ENCODE measurements at places on chromosomes 11 and 22.

GRCh38 chr11:70769521-70769920 lies 371.2 kb downstream of the CTTN start:
- no peak for DNase-seq

- no peak for DNase-seq
Measured at GRCh38 chr11:65776196-65776595, 4.6 kb downstream of the AP5B1 start.

GRCh38 chr11:101296896-101297295 lies 167.3 kb upstream of the PGR start:
- no peak for DNase-seq

- DNase-seq = no peak
Measured at GRCh38 chr11:59555601-59556114, 44.3 kb downstream of the OR4D9 start.

- no peak for DNase-seq
Measured at GRCh38 chr11:10803676-10804075, 5.0 kb downstream of the EIF4G2 start.

GRCh38 chr11:71420455-71421241 lies 27.5 kb downstream of the DHCR7 start:
- DNase-seq = peak; percentile 23

DNA sequence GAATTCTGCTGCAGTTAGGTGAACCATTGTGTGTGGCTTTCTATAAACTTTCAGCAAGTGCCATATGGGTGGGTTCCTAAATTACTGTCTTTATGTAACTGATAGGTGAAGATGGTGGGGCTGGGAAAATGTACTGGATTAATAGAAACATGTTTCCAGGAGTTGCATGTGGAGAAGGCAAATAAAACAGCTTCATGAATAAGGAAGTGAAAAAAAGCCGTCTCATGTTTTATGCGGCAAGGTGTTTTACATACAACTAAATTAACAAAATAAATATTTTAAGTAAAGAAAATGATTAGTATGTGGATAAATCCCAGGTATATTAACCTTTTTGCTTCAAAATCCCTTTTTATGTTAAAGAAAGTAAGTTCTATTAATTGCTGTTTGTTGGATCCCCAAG lies 67.2 kb downstream of the EXT2 start:
- no peak for DNase-seq

- DNase-seq = peak; percentile 19
Measured at GRCh38 chr11:107999759-108000455, 8.8 kb upstream of the CUL5 start.

- no peak for DNase-seq
Measured at GRCh38 chr11:13944911-13945425, 17.6 kb upstream of the SPON1 start.

GRCh38 chr11:69104212-69104855 lies 51.4 kb upstream of the SMIM38 start:
- no peak for DNase-seq

DNA sequence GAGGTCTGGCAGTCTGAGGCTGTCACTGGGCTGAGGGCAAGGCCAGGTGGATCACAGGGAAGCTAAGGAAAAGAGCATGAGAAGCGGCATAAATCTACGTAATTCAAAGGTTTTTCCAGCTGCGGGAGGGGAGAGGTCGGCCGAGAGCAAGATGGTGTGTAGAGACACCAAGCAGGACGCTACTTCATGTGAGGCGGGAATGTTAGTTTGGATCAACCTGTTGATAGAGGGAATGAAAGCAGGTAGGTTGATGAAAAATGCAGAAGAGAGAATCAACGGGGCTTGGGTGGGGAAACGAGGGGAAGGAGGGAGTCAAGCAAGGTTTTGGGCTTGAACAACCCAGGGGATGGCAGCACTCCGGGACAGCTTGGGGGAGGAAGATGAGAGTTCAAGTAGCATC lies 2.9 kb downstream of the B3GNT6 start:
- no peak for DNase-seq

DNA sequence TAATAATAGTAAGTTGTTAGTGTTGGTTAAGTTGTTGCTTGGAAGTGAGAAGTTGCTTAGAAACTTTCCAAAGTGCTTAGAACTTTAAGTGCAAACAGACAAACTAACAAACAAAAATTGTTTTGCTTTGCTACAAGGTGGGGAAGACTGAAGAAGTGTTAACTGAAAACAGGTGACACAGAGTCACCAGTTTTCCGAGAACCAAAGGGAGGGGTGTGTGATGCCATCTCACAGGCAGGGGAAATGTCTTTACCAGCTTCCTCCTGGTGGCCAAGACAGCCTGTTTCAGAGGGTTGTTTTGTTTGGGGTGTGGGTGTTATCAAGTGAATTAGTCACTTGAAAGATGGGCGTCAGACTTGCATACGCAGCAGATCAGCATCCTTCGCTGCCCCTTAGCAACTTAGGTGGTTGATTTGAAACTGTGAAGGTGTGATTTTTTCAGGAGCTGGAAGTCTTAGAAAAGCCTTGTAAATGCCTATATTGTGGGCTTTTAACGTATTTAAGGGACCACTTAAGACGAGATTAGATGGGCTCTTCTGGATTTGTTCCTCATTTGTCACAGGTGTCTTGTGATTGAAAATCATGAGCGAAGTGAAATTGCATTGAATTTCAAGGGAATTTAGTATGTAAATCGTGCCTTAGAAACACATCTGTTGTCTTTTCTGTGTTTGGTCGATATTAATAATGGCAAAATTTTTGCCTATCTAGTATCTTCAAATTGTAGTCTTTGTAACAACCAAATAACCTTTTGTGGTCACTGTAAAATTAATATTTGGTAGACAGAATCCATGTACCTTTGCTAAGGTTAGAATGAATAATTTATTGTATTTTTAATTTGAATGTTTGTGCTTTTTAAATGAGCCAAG lies 2.7 kb downstream of the NEAT1 start:
- DNase-seq = peak; percentile 85

- no peak for DNase-seq
Measured at GRCh38 chr11:86058360-86058759, 10.5 kb downstream of the PICALM start.

- no peak for DNase-seq
Measured at GRCh38 chr11:24496736-24497725, at the start of gene LUZP2. TSS of gene LUZP2 (plus strand) at chr11:24497053.

DNA sequence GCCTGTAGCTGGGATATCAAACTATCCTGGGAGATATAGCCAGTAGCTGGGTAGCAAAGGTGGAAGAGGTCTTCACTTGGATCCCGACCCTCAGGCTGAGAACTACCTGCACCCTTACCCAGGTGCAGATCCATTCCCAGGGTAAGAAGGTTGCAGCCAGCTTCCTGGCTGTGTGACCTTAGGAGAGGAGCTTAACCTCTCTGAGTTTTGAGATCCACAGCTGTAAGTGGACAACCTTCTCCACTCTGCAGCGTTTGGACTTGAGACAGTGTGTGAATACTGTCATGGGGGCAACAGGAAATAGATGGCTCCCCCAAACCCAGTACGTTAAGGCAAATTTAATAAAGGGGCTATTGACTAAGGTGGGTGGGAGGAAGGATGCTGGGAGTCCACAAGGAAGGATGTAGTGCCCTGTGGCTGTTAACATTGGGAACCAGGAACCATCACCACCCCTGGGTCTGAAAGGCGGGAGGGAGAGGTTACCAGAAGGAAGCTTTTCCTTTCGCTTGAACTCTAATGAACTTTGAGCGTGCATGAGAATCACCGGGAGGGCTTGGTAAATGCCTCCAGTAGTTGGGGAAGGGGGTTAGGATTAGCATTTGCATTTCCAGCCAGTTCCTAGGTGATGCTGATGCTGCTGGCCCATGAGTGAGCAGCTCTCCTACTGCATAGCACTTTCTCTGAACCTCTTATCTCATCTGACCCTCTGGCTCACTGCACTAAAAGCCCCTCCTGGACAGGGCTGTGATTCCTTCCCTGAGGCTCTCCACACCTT lies 24.4 kb downstream of the SGSM1 start:
- DNase-seq = no peak

DNA sequence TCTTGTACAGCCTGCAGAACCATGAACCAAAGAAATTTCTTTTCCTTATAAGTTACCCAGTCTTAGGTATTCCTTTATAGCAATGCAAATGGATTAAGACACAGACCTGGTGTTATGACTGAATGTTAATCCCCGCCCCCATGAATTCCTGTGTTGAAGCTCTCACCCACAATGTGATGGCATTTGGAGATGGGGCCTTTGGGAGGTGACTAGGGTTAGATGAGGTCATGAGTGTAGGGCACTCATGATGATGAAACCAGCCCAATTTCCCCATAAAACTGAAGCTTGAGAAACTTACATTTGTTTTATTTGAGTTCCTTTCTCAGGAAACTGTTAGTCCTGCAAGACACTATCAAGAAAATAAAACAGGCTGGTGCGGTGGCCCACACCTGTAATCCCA lies 115.8 kb upstream of the THY1 start:
- DNase-seq = peak; percentile 9

DNA sequence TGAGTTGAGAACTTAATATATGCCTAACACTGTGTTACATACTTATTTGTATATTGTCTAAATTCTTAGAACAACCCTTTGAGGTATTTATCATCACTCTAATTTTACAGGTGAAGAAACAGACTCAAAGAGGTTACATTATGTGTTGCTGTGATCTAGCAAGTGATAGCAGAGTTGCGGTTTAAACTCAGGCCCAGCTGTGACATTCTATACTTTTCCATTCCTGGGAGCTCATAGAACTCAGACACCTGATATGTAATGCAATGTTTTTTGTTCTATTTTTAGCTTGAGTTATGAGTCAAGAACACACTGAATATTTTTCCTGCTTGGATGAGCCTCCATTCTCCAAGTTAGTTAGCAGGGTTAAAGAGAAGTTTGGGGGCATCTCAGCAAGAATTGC lies 449.7 kb upstream of the DDI1 start:
- DNase-seq = no peak

- DNase-seq = no peak
Measured at GRCh38 chr11:11570823-11571222, 51.0 kb downstream of the GALNT18 start.

DNA sequence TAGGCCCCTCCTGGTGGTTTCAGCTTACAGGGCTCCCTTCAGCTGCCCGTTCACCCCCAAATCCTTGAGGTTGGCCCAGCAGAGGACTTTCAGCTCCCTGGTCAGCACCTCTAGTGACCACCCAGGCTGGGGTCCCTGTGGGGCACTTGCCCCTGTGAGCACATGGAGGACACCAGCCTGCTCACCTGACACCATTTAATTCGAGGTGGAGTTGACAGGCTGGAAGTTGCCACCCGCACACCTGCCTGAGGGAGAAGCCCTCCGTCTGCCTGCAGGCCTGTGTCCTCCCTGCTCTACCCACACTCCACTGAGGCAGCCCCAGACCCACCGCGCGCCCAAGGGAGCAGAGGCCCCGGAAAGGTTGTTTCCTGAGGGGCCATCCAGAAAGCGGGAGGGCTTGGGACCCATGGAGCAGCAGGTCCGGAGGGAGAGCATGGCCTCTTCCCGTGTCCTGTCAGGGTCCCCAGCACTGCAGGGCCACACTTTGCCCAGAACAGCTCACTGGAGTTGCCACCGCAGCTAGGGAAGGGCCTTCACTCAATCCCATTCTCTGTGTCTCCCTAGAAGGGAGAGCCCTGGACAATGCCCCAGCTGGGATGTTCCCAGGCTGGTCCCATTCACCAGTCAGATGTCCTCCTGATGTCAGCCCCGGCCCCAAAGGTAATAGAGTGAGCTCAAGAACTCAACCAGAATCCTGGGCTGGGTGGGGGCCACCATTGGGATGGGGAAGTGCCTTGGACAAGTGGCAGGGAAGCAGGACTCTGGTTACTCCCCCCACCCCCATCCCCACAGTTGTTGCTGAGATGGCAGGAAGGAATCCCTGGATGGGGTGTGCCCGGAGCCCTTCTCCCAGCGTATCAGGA lies 82.4 kb downstream of the MED15 start:
- DNase-seq = no peak

GRCh38 chr11:45180848-45181192 lies 34.4 kb downstream of the PRDM11 start:
- peak; percentile 43 for DNase-seq

DNA sequence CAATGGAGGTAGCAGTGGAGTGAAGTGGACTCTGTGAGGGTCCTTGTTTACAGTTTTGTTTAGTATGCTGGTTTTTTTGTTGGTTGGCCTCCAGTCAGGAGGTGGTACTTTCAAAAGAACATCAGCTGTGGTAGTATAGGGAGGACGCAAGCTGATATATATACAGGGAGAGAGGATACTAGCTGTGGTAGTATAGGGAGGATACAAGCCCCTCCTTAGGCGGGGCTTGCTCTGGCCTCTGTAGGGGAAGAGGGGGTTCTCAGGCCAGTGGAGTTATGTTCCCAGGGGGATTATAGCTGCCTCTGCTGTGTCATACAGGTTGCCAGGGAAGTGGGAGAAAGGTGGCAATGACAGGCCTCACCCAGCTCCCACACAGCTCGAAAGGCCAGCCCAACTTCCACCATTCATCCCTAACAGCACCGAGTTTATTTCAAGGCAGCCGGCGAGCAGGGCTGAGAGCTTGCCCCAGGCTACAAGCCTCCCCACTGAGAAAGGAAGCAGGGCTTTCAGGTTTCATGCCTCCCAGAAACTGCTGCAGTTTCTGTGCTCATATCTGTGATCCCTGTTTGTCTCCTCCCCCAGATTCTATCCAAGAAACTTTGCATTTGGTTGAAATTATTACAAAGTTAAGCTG lies 10.4 kb downstream of the OR52E6 start:
- DNase-seq = no peak

DNA sequence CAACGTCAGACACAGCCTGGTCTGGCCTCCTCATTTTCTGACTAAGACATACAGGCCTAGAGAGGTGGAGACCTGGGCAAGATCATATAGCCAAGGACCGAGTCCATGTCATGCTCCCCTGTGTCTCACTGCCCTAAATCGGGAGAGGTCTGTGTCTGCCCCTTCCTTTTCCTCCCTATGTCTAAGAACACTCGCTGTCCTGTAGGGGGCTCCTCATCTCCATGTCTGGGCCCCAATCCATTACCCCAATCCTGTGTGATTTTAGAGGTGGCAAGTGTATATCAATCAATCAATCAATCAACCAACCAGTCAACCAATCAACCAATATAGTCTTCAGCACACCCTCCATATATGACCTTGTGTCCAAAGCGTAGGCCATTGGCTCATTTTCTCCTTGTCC lies 125.7 kb downstream of the KIRREL3 start:
- no peak for DNase-seq

- DNase-seq = peak; percentile 98
Measured at GRCh38 chr11:67482827-67483798, at the start of gene AIP. TSS of gene AIP (plus strand) at chr11:67483026. CDS start at chr11:67483159, 133 bp downstream.

- no peak for DNase-seq
Measured at GRCh38 chr22:19203834-19204233, 25.3 kb upstream of the SLC25A1 start.

GRCh38 chr22:19378344-19378674 lies 53.2 kb downstream of the HIRA start:
- DNase-seq = no peak
